NCI-H187 treated with DMSO at 0.1 percent for 48 hours (cell line): ENCODE measurements at places on chromosomes 2 and 18.

DNA sequence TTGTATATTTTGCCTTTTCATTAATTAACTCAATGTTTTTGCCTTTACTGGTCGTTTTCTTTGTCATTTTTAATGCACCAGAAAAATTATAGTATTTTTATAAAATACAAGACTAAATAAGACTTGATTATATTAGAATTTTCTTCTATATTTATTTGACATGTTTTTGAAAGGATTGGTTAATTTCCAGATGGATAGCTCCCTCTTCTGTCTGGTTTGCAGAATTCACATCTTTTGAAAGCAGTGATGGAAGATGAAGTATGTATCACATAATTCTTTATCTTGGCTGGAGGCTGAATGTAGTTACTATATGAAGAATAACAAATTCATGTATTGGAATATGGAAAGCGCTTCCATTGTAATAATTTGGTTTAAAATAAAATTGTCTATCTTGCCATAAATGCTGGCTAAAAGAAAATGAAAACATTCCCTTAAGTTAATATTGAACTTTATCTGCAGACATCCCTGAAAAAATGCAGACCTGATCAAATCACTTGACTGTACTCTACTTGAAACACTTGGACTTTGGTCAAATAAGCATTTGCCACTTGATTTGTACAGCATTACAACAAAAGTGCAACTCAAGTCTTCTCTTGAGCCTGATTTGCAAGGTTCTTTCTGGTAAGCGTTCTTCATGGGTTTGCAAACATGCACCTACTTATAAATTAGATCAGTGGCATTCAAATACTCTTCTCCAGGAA lies 86.3 kb upstream of the EFEMP1 start:
- peak; percentile 26 for DNase-seq

DNA sequence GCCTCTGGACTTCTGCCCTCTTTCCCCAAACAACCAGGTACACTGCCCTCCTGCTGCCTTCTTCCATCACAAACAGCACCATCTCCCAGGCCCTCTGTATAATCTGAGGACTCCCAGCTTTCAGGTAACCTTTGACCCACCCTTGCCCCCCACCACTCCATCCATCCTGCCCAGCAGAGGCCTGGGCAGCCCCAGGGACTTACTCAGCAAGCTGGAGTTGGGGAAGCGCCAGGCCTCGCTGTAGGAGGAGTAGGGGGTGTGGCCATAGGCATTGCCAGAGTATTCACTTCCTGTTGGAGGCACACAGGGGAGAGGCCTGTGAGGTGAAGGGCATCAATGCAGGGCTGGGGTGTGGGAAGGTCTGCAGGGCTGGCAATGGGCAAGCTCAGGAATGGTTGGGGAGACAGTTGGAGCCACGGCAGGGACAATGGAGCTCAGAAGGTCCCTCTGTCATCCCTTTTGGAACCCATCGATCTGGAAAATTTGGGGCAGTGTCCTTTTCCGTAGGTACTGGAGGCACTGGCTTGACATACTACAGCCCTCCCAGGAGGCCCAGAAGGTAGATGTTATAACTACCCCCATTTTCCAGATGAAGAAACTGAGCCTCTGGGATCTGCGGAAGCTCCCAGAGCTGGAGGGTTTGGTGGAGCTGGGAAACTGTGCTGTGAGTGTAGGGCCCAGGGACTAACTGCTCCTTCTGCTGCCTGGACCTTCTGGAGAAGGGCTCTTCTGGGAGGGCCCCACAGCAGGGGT lies 46.3 kb downstream of the PSD4 start:
- DNase-seq = no peak

GRCh38 chr2:145034511-145034910 lies 514.6 kb upstream of the ZEB2 start:
- no peak for DNase-seq

- DNase-seq = no peak
These were observed 356.7 kb downstream of the NYAP2 start for GRCh38 chr2:225756198-225756597.

DNA sequence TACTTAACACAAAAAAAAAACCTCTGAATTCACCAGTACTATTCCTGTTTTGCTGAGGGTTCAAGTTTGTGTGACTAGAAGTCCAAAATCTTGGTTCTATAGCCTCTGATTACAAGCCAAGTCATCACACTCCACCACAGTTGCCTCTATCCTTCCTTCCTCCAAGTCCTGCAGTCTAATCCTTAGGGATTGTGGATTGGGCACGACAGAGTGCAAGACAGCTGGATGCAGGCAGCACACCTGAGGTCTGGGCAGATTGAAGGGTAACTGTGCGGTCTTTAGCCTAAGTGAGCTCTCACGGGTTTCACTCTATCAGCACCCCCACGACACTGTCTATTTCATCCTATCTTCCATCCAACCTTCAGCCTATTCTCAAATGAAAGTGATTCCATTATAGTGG lies 299.4 kb upstream of the ID2 start:
- no peak for DNase-seq

- DNase-seq = no peak
These were observed 757 bp downstream of the HDHD2 start for GRCh38 chr18:47149457-47150028.

DNA sequence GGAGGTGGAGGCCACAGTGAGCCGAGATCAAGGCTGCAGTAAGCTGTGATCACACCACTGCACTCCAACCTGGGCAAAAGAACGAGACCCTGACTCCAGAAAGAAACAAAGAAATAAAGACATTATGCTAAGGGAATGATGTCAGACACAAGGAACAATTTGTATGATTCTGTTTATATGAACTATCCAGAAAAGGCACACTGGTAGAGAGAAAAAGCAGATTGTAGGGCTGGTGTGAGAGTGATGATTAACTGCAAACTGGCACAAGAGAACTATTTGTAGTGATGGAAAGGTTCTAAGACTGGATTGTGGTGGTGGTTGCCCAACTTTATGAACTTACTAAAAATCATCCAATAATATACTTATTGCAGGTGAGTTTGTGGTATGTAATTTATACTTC lies 106.3 kb downstream of the MAP3K20 start:
- DNase-seq = no peak

- no peak for DNase-seq
These were observed 34.1 kb upstream of the GCC2 start for GRCh38 chr2:108414945-108415344.

DNA sequence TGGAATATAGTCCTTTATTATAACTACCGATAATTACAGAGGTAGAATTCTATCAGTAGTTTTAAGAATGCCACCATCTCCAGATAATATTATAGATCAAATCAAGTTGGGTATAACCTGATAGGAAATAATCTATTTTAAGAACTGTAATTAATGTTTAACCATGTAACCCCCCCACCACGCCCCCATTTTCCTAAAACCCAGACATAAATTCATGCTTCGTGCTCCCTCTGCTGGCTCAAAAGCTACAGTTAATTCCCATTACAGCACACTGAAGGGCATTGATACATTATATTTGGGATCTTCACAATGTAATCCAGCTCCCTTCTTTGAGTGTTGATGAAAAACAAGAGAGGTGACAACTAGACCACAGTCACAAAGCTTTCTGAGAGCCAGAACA lies 228.0 kb upstream of the SMAD7 start:
- DNase-seq = no peak

- no peak for DNase-seq
These were observed 3.8 kb downstream of the DLX2 start for GRCh38 chr2:172098650-172099471.

DNA sequence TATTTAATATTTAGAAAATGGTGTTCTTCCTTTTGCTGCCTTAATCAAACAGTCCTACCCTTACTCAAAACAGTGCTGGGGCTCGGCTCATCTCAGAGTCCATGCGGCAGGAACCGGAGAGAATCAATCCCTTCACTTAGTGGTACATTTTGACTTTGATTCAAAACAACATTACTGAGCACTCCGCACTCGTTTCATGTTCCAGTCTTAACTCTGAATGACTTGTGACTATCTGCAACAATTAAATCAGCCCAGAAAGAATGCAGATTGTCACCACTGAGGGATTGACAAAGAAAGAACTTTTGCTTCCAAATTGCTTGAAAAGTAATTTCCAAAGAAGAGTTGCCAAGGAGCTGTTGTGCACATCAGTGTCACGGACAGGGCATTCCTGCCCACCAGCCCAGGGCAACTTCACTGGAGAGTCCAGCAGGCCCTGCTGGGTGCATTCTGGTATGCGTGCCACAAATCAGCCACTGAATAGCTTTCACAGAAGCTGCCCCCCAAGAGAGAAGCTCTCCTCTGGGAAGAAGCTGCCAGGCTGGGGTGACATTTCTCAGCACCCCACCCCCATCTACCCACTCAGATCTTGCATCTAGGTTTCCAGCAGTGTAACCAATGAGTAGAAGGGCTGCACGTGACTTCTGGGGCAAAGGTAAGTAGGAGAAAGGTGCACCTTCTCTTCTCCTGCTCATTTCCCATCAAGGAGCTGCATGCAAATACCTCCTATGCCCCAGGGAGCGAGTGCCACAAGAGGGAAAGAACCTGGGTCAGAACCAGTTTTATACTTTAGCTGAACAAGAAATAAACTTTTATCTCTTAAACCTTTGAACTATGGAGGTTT lies 84.6 kb upstream of the ATP8B1 start:
- no peak for DNase-seq

DNA sequence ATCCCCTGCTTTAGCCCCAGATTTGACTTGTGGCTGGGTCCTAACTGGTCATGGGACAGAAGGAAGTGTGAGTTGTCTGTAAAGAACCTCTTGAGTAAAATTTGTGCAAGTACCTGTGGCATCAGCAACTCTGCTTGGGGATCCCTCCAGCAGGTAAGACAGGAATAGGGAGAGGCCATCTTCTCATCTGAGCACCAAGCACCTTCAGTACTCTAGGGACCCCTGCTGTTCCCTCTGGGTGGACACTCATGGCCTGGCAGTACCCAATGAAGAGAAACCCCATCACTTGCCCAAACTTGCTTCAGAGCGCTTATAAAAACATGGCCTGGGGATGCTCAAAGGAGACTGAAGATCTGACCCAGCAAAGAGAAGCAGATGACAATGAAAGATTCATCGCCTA lies 297.8 kb downstream of the SP3 start:
- no peak for DNase-seq

DNA sequence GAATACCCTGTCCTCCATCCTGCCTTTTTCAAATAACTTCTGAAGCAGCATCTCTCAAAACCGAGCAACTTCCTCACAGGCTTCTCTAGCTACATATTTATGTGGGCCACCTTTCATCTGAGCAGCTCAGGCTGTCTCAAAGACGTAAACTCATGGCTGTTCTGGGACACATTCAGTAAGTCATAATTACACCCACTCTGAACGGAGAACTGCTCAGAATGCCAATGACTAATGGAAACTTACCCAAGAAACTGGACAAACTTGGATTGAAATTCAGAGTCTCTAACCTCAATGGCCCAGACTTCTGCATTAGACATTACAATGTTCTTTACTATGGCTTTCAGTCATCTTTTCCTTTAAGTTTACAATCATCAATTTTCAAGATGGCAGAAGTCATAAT lies 145.2 kb downstream of the RAD51AP2 start:
- no peak for DNase-seq

GRCh38 chr2:222532315-222532714 lies 108.0 kb downstream of the SGPP2 start:
- DNase-seq = no peak

DNA sequence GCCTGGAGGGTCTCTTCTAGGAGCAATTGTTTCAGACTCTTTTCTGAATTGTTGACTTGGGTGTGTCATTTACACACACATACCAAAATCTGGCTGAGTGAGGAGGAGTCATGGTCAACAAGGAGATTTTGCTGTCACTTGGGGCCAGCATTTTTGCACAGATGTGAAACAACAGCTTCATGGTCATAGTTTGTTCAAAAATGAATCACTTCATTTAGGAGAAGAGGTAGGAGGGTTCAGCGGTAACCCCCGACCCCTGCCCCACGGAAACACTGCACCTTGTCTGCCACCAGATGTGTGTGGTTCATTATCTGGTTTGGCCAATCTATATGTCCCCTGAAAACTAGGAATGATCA lies 42.2 kb downstream of the LBH start:
- no peak for DNase-seq

GRCh38 chr18:36017232-36017631 lies 44.8 kb downstream of the RMP24 start:
- DNase-seq = no peak

DNA sequence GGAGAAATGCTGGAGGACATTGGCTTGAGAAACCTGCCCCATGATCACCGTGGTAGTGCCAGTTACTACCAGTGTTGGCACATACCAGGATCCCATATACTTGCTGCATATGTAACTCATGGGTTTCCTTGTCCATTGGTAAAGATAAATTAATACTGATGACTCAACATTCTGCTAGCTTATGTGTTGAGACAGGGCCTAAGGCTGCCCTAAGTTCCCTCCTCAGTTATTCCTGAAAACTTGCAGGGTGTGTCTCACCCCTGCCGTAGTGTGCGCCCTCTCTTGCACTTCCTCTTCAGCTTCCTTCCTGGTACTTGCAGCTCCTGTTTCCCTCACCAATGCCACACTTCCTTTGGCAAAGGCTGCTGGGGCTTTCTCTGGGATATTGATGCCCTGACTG lies 4.3 kb upstream of the INO80C start:
- DNase-seq = no peak

- no peak for DNase-seq
These were observed 604 bp downstream of the RALBP1 start for GRCh38 chr18:9475643-9476591.

DNA sequence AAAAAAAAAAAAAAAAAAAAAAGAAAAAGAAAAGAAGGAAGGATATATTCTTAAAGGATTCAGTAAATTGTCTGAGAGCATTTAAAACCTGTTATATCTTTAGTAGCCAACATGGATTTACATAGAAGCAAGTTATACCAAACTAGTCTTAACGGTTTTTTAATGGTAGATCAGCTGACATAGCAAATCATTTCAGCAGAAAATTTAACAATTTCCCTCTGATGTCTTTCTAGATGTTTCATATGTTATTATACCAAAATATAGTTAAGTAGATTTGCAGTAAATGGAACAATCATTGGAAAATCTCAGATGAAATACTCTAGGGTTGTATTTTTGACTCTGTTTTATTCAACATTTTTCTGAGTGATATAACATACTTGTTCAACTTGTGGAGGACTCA lies 72.9 kb downstream of the BABAM2 start:
- no peak for DNase-seq

- DNase-seq = no peak
These were observed 1.7 kb downstream of the MYCN start for GRCh38 chr2:15941871-15942710.

- DNase-seq = no peak
These were observed 31.0 kb downstream of the COL4A4 start for GRCh38 chr2:227132986-227133385.

- DNase-seq = no peak
These were observed 95.4 kb downstream of the DOCK10 start for GRCh38 chr2:224946895-224947294.

GRCh38 chr18:48530399-48531081 lies 8.3 kb upstream of the CTIF start:
- DNase-seq = no peak

DNA sequence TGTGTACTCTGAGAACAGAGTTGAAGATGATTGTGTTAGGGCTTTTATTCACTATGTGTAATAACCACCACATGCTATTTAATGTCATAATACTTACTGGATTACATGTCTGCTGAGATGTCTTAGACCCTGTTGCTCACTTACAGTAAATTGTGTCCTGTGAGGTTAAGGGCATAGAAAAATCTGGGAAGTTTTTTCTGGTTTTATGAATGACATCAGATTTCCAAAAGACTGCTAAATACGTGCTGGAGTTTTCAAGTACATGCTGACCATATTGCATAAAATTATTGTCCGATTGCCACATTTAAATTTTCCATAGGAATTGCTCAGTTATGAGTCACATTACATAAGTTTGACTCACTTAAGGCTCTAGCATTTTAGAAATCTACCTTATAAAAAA lies 96.7 kb upstream of the COL5A2 start:
- DNase-seq = no peak
